Neural crest cell (in vitro differentiated cells): ENCODE measurements at places on chromosomes 11 and 22. TPM values are rescaled to one million over a fixed set of nuclear protein-coding genes. Genes with fewer than 3 reads are reported as not detected.

TEAD1 gene
- total RNA-seq = 84.1 and 87.3 TPM in 2 replicates

PLA2G3 gene
- total RNA-seq = 24.3 and 24.7 TPM in 2 replicates

CASP5 gene
- not detected in 2 replicates for total RNA-seq

RIC8A gene
- total RNA-seq = 115 and 122 TPM in 2 replicates

PATE2 gene
- 0.70 TPM in 1 of 2 replicates, not detected in the other for total RNA-seq

GLB1L2 gene
- 15.4 TPM in 2 replicates for total RNA-seq

SHISA8 gene
- 0.19 TPM in 1 of 2 replicates, not detected in the other for total RNA-seq

CSTPP1 gene
- 58.5 and 60.1 TPM in 2 replicates for total RNA-seq

TBX10 gene
- not detected in 2 replicates for total RNA-seq

MPZL2 gene
- total RNA-seq = not detected in 2 replicates

C22orf42 gene
- not detected in 2 replicates for total RNA-seq

OR2AG1 gene
- not detected in 2 replicates for total RNA-seq

ZNF70 gene
- 11.4 and 13.0 TPM in 2 replicates for total RNA-seq

LARGE2 gene
- 0.48 TPM in 1 of 2 replicates, not detected in the other for total RNA-seq

ANO3 gene
- total RNA-seq = 0.33 and 0.39 TPM in 2 replicates

SCUBE1 gene
- total RNA-seq = 10.6 and 12.1 TPM in 2 replicates

SOX10 gene
- total RNA-seq = 279 and 293 TPM in 2 replicates

PACSIN3 gene
- total RNA-seq = 56.4 and 57.0 TPM in 2 replicates

SESN3 gene
- total RNA-seq = 77.8 and 80.8 TPM in 2 replicates

GRAMD1B gene
- total RNA-seq = 8.5 and 8.6 TPM in 2 replicates

SPA17 gene
- 18.2 and 19.1 TPM in 2 replicates for total RNA-seq

PCF11 gene
- 67.3 and 67.9 TPM in 2 replicates for total RNA-seq
